ENCODE measurements at places on chromosomes 2 and 18.

DNA sequence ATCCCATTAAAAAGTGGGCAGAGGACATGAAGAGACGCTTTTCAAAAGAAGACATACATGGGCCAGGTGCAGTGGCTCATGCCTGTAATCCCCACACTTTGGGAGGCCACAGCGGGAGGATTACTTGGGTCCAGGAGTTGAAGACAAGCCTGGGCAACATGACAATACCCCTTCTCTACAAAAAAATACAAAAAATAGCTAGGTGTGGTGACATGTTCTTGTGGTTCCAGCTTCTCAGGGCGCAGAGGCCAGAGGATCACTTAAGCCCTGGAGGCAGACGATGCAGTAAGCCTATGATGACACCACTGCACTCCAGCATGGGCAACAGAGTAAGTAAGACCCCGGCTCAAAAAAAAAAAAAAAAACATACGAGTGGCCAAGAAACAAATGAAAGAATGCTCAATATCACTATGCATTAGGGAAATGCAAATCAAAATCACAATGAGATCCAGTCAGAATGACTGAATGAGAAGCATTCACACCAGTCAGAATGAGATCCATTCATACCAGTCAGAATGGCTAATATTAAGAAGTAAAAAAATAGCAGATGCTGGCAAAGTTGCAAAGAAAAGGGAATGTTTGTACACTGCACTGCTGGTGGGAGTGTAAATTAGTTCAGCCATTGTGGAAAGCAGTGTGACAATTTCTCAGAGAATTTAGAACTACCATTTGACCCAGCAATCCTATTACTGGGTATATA, 550.2 kb upstream of the SLC39A10 start:
- no peak for DNase-seq

DNA sequence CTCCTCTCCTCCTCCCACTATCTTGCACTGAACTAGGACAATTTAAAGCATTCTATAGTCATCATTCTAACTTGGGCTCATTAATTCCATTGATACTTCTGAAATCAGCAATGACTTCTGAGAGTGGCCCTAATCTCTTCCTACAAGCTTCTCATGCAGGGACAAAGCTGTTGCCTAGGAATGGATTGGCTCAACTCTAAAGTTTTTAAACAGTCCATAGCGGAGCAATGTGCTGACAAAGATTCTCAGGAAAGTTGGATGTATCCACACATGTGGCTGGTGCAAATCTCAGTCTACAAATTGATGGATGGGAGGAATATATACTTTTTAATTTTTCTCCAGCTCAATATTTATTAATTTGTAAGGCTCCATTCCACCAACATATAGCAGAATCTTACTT, 388.9 kb downstream of the SETBP1 start:
- no peak for DNase-seq

DNA sequence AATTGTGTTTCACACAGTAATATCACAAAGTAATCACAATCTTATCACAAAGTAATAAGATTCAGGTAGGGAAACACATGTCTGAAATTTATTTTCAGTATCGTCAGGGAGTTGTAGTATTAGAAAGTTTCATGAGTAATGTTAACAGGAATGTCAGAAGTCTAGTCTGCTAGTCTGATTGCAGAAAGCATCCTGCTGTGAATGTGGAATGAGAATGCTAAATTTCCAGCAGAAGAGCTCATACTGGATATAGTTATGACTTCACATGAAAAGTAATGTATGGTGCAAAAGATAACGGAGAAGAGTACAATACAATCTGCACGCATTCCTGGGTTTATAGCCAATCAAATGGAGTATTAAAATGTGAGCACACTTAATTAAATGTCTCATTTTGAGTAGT, 494.7 kb upstream of the SETBP1 start:
- DNase-seq = no peak

DNA sequence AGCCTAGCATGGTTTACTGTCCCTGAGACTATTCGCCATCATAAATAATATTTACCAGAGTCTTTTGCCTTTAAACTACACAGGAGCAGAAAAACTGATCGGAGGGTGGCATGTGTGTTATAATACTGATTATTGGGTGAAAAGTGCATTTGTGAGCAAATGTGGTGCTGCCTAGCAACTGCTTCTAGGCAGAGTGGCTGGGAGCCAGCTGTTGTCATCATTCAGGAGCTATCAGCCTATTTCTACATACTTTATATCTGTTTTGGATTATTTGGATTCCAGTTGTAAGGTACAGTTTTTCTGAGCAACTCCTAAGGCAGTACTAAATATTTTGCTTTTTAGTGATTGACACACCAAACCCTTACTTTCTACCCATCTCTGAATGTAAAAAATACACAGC, 75.0 kb upstream of the MSTN start:
- DNase-seq = no peak

- no peak for DNase-seq
Observed at GRCh38 chr2:197908990-197909776, 104.8 kb downstream of the PLCL1 start.

- no peak for DNase-seq
Observed at GRCh38 chr18:13793819-13794218, 30.1 kb upstream of the MC5R start.

DNA sequence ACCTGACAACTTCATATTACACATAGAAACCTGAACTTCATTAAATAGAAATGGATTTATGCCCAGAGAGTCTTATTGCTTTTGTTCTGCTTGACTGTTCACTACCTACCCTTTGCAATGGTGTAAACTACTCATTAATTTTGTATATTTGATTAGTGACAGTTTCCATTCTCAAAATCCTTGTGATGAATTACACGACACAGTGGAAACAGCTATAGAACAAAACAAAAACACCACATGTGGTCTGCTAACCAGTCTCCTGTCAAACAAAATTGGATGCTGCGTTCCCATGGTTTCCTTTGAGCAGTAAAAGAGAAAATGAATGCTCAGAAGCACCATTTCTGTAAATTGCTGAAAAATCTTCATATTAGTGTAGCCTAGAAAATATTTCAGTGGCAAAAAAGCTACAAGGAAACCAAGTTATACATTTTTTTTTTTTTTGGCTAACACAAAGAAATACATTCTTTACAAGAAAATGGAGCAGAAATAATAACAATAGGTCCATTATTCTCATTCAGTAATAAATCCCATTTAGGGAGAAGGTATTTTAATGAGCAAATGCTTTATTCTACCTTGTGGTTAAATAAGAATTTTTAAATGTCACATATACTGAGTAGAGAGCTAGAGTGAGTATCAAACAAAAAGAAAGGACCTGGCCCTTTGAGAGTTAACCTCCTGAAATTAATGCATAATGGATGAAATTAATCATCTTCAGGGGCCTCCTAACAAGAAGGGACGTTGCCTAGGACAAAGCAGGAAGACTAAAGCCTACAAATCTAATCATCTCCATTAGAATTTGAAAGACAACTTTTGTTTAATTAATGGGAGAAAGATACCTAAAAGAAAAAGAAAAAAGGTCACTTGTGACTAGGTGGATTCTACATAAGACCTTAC, 355.1 kb upstream of the ZC3H15 start:
- DNase-seq = no peak

DNA sequence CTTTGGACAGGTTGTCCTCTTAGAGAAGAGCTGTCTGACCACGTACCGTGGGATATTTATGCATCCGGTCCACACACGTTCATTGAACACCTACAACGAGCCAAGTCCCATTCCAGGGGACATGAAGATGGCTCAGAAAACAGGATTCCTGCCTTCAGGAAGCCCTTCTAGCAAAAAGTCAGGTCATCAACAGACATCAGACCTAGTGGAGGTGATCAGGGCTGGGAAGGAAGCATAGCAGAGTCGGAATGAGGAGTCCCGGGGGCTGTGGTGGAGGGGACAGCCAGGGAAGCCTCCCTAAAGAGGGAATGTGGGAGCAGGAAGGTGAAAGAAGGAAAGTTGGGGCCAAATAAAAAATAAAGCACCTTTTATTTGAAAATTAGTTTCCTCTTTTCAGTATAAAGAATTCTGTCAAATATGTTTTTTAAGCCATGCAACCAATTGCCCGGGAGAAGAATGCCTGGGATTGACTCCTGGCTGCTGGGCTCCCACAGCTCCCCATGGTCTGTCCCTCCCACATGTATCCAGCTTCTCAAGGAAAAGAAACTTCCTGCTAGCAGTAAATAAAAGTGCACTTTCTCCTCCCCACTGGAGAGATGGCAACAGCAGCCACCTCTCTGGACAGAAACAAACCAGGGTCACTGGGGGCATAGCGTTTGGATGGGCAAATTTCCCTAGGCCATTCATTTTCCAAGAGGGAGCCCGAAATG, 144.8 kb downstream of the SMAD7 start:
- DNase-seq = no peak

- no peak for DNase-seq
Observed at GRCh38 chr18:45359275-45360009, 255.8 kb upstream of the SLC14A2 start.

DNA sequence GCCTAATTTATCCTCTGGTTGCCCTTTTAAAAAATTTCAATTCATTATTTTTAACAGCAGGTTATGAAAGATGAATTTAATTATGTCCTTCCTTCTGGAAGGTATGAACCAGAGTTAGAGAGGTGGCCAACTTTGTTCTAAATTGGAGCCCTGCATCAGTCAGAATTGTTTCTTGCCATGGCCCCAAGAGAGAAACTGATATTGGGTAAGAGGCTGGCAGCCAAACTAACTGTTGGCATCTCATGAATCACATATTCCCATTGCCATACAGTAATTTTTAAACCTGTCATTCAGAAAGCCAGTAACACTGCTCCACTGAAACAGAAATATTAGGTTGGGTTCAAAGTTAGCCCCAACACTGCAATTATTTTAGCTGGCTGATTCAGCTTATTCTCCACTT, 67.4 kb downstream of the SMAD2 start:
- no peak for DNase-seq

DNA sequence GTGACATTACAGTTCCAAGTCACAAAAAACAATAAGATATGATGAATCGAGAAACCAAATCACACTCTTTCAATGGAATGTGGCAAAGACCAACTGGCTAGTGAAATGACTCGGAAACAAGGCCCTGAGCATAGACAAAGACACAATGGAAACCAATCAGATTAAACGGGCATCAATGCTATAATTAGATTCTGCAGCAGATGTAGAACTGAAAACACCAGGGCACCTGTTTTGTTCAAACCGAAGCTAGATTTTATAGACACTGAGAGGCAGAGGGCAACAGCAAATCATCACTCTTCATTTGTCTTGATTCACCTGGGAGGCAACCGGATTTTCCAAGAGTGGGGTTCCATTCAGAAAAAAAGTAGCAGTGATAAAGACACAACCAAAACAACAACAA, 92.8 kb upstream of the BARD1 start:
- no peak for DNase-seq

GRCh38 chr2:232228971-232229894, 149.3 kb upstream of the ALPP start:
- DNase-seq = no peak

DNA sequence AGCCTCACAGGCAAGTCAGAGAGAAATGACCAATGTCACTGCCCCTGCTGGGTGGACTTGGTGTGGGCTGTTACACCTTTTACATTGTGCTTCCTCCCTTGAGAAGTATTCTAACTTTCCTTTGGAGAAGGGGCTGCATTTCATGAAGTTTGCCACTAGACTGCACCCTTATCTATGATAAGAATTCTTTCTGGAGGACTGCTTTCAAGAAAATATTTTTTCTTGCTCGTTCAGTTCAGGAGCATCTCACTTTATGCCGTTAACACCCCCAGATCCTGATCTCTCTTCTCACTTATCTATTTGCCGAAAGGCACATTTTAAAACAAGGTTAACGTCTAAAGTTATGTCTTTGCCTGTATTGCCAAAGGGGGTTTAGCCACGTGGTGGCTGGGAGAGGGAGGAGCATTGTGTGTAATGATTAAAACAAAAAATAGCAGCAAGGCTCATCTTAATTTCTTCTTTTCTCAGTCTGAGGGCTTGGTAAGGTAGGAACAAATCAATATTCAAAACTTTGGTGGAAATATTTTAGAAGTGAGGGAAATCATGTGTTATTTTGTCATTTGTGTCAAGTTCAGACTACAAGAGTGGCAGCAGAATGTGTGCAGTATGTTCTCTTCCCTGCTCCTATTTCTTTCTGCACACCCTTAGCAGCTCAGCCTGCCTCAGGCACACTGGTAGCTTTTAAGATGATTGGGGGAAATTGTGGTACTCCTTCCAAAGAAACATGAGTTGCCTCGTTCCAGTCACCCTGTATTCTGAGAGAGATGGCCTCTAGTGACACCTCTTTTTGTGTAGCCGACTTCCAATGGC, 1.6 kb upstream of the IGFBP5 start:
- no peak for DNase-seq

- no peak for DNase-seq
Observed at GRCh38 chr18:58800582-58800981, 64.1 kb upstream of the ZNF532 start.

GRCh38 chr2:95799892-95800291, 191.7 kb downstream of the ANKRD36C start:
- no peak for DNase-seq

DNA sequence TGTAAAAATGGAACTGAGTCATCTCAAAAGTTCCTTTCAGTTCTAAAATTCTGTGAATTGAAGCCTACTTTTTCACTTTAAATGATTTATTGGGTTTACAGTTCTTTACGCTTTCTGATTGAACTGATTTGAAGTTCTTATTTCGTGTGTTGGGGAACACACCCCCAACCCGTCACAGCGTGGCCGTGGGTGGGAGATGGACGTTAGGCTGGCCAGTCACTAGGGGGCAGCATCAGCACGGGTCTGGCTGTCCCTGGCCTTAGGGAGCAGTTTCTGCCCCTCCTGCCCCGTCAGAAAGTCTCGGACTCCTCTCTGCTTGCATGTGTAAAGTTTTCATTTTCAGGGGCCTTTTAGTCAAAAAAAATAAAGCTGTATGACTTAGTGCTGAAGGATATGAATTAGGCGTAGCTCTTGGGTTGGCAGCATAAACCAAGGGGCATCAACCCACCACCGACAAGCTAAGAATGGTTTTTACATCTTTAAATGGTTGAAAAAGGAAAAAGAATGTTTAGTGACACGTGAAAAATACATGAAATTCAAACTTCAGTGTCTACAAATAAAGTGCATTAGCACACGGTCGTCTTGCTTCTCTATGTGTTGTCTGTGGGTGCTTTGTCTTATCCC, 63.4 kb downstream of the ZCCHC2 start:
- DNase-seq = no peak

DNA sequence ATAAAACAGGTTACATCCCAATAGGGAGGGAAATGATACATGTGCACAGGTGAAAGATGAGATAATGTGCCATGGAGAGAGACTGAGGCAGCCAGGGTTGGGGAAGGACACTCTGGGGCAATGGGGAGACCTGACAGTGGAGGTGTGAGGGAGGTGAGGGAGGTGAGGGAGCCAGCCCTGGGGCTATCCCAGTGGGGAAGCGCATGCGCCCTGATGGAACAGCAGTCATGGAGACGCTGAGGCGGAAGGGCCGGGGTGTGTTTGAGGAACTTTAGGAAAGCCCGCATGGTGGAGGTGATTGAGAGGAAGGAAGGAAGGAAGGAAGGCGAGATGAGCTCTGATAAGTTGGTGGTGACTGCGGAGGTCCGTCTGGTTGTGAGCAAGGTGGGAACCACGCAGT, 66.5 kb downstream of the CABLES1 start:
- no peak for DNase-seq

Data from Jurkat, Clone E6-1 (cell line).